Fibroblast of mammary gland (primary cell): ENCODE measurements at places on chromosomes 12 and 14.

DNA sequence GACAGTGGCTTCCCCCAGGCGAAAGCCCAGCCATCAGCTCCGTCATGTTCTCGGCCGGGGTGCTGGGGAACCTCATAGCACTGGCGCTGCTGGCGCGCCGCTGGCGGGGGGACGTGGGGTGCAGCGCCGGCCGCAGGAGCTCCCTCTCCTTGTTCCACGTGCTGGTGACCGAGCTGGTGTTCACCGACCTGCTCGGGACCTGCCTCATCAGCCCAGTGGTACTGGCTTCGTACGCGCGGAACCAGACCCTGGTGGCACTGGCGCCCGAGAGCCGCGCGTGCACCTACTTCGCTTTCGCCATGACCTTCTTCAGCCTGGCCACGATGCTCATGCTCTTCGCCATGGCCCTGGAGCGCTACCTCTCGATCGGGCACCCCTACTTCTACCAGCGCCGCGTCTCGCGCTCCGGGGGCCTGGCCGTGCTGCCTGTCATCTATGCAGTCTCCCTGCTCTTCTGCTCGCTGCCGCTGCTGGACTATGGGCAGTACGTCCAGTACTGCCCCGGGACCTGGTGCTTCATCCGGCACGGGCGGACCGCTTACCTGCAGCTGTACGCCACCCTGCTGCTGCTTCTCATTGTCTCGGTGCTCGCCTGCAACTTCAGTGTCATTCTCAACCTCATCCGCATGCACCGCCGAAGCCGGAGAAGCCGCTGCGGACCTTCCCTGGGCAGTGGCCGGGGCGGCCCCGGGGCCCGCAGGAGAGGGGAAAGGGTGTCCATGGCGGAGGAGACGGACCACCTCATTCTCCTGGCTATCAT, 663 bp downstream of the PTGER2 start:
- DNase-seq: no peak

DNA sequence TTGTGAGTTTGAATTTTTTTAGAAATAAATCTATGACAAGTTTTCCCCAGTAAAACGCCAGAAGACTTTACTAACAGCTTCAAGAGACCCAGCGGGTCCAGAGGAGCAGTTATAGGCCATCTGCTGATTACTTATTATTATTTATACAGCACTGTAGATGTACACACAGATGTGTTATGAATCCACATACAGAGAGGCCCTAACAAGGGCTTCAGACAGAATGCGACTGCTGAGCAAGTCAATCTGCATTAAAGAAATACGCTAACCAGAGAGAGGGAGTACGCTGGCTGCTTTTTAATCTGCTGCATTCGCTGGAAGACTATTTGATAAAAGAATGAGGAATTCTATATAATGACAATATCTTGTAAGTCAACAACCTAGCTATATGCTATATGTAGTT, 32.5 kb downstream of the ATF7 start:
- DNase-seq: no peak

- no peak for DNase-seq
Observed at GRCh38 chr14:102517392-102518062, 8.0 kb upstream of the ANKRD9 start.

DNA sequence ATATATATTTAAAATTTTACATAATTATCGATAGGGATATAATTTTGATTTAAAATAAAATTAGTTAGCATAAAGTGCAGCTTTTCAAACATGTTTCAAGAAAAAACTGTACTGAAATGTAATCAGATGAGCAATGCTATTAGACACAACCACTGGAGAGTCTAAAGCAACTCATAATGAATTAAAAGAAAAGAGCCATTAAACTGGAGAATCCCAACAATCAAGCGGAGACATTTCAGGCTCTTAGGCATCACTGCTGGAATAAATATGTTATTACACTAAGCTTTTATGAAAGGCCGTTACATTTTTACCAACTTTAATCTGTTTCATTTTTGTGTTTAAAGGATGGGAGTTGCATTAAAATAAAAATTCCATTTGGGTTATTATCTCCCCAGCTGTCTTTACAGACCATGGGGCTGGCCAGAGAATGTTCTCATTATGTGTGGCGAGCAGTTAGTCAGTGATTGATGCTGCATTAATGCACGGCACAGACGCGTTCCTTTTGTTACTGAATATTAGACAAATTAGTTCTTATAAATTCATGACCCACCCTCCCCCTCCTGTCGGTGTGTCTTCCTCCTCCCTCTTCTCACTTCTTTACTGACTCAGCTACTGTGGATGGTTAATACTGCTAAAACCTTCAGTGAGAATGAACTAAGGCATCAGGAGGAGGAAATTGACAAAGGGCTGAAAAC, 156.8 kb downstream of the PDZRN4 start:
- no peak for DNase-seq

- DNase-seq: no peak
Observed at GRCh38 chr14:72439707-72440106, 454.2 kb downstream of the DPF3 start.
